ENCODE measurements at places on chromosomes 12 and 14. TPM values are rescaled to one million over a fixed set of nuclear protein-coding genes. Genes with fewer than 3 reads are reported as not detected.
A peak's percentile ranks its signal among the peaks of the same experiment; 100 is the strongest.

The SLCO1B3 gene
- not detected for total RNA-seq

The PPP1R12A gene
- total RNA-seq = 64.1 TPM

The ERP27 gene
- 0.47 TPM for total RNA-seq

The ABCC9 gene
- total RNA-seq = 9.6 TPM

The ISM2 gene
- not detected for total RNA-seq

The TC2N gene
- 34.1 TPM for total RNA-seq

The SRRM4 gene
- not detected for total RNA-seq

The IGFBP6 gene
- 52.3 TPM for total RNA-seq

The GPR84 gene
- total RNA-seq = not detected

GRCh38 chr12:115268451-115268850 lies 584.5 kb upstream of the TBX3 start:
- no peak for DNase-seq

GRCh38 chr12:65960820-65961189 lies 136.5 kb downstream of the HMGA2 start:
- no peak for DNase-seq

DNA sequence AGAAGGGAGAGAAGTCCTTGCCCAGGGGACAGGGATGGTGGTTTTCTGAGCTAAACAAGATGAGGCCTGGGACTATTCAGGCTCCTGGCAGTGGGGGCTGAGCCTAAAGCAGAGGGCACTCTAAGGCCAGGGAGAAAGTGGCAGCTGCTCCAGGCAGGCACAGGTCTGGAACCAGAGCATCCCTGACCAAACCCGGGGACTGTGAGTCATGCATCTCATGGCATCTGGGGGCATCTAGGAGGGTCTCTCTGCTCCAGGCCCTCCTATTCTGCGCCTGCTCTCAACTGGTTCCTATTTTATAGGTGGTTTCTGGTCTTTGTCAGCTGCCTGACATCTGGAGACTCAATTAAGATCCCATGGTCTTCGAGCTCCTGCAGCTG lies 11.6 kb downstream of the KRT7 start:
- no peak for DNase-seq

DNA sequence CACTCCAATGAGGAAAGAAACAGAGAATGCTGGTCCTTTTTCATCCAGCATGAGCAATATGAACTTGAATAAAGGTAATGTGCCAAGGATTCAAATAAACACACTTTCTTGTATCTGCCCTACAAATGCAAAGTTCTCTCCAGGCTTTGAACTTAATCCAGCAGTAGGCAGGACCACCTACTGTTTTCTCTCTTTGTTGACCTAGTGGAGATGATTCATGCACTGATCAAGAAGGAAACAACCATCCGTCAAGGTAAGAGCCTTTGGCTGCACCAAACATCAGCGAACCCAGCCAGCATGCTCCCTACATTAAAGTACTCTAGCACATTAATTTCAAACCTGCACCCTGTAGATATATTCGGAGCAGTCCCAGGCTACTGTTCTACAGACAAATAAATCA lies 489.3 kb downstream of the GALC start:
- DNase-seq = no peak

GRCh38 chr12:11067514-11067913 lies 5.4 kb upstream of the TAS2R46 start:
- DNase-seq = peak; percentile 82

DNA sequence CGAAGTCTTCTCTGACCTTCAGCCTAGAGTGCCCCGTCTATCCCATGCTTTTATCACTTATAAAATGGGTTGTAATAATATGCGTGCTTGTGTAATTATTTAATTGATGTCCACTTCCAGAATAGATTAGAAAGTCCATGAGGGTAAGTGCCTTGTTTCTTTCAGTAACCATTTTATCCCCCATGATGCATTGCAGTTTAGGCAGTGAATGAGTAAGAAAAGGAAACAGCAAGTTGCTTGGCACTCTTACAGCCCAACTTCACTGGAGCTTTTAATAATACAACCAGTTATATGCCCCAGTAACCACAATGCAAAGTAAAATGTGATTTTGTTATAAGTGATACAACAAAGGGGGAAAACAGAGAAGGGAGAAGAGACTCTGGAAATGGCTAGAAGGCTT lies 287.3 kb downstream of the MED13L start:
- no peak for DNase-seq

- DNase-seq = no peak
Observed at GRCh38 chr12:4353785-4354208, 25.7 kb downstream of the FGF23 start.

- no peak for DNase-seq
Observed at GRCh38 chr12:129298921-129299320, 445.6 kb downstream of the GLT1D1 start.

- no peak for DNase-seq
Observed at GRCh38 chr12:132190834-132191500, 46.7 kb downstream of the NOC4L start.

GRCh38 chr12:89856431-89856830 lies 147.8 kb upstream of the ATP2B1 start:
- no peak for DNase-seq

DNA sequence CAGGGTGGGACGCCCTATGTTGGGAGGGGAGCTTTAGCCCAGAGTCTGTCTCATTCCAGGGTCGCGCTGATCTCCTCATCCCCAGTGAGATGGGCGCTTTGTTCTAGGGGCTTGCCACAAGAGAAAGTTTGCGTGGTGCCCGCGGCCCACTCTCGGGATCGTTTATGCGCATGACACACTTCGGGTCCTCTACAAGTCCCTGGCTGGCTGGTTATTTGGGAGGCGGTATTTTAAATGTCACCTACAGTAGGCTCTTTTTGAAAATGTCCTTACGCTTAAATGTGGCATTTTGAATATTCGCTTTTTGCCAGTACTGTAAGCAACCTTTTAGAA lies 541 bp downstream of the GOLT1B start:
- DNase-seq = peak; percentile 21

DNA sequence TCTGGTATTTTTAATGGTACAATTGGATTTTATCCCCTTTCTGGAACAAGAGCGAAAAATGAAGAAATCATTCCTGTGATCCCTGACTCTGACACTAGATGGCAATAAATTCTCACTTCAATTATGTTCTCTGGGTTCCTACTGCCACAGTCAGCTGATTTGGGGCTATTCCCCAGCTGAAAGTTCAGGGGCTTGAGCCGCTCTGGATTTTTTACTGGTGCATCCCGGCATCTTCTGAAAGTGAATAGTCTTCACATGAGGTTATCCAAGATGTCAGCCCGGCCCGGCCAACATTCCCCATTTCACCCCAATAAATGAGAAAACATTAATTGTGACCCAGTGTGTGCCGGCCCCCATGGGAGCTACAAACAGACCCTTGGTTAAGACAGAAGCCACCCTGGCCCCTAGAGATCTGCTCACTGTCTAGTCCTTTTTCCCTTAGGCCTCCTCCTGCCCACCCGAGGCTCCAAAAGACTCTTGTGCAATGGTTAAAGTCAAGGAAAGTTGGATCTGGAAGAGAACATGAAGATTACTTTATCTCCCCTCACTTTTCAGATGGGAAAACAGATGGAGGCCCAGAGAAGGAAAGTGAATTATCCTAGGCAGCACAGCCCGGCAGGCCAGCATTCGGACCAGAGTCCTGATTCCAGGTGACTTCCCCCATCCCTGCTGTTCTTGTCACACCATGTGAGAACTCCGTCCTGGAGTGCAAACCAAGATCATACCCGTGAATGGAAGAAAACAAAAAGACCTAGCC lies 20.8 kb downstream of the CKAP4 start:
- peak; percentile 87 for DNase-seq

- DNase-seq = no peak
Observed at GRCh38 chr12:27781680-27782079, 1.6 kb upstream of the MANSC4 start.

GRCh38 chr12:1391722-1392121 lies 202.7 kb downstream of the FBXL14 start:
- no peak for DNase-seq

- no peak for DNase-seq
Observed at GRCh38 chr14:52029881-52030280, 39.0 kb downstream of the NID2 start.

- DNase-seq = no peak
Observed at GRCh38 chr14:102901633-102902032, 20.8 kb upstream of the AMN start.

GRCh38 chr12:9944391-9944790 lies 12.2 kb upstream of the CLEC2A start:
- no peak for DNase-seq

GRCh38 chr12:28096649-28097048 lies 93.6 kb upstream of the CCDC91 start:
- DNase-seq = no peak

DNA sequence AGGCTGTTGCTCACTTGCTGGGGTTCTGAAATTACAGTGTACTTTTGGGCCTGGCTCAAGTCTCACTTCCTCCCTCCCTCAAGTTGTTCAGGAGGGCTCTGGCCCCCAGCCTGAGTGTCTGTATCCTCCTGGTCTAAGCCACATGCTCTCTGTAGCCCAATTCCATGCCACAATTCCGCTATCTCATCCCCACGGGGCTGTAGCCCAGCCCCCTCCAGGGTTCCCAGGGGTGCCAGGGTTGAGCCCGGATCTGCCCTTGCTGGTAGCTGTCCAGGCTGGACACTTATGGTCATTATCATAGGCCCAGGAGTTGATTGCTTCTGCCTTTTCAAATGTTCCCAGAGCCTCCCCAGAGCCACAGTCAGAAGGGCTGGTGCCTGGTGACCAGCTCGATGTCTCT lies 65.3 kb downstream of the PRIMA1 start:
- DNase-seq = no peak

DNA sequence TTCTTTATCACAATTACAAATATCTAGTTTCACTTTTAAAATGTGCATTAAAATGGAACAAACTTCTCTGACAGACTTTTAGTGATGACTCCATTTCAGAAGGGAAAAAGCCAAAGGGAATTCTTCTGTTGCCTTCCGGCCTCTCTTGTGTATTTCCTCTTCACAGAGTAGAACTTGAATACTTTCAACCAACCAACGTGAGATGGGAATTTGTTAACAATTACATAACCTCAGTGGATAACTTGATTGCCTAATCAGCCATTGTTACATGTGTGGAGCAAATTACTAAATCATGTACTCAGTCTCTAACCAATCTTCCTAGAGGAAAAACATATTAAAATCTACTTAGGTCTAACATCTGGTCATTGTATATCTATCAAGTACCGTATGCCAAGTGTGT lies 291.1 kb downstream of the SYT1 start:
- DNase-seq = no peak

DNA sequence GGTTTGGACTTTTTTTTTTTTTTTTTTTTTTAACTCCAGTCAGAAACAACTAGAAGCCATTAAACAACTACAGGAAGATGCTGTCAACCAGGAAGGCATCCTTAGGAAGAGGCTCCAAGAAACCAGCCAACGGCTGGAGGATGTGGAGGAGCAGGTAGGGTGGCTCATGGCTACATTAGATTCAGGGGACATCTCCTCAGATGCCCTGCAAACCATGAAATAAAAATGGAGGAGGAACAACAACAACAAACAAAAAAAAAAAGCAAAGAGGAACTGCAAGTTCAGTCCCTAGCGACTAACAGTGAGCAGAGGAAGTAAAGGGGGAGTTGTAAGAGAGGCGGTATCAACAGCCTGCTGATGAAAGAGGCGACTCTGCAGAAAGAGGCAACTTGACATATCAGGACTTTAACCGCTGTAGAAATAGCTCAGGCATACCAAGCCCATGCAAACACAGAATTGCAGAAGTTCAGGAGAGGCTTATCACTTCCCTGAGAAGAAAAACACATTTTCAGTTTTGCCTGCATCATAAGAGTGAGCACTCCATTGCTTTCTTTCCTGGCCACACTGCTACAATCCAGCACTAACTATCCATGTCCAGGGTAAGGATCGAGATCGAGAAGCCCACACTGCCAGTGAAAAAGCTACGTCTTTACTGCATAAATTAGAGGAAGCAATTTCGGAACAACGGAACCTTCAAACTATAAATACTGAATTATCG lies 103.5 kb upstream of the BCAT1 start:
- no peak for DNase-seq

GRCh38 chr14:55301437-55302121 lies 30.4 kb downstream of the FBXO34 start:
- DNase-seq = peak; percentile 28

GRCh38 chr14:102594514-102595175 lies 2.2 kb downstream of the RCOR1 start:
- DNase-seq = peak; percentile 64

DNA sequence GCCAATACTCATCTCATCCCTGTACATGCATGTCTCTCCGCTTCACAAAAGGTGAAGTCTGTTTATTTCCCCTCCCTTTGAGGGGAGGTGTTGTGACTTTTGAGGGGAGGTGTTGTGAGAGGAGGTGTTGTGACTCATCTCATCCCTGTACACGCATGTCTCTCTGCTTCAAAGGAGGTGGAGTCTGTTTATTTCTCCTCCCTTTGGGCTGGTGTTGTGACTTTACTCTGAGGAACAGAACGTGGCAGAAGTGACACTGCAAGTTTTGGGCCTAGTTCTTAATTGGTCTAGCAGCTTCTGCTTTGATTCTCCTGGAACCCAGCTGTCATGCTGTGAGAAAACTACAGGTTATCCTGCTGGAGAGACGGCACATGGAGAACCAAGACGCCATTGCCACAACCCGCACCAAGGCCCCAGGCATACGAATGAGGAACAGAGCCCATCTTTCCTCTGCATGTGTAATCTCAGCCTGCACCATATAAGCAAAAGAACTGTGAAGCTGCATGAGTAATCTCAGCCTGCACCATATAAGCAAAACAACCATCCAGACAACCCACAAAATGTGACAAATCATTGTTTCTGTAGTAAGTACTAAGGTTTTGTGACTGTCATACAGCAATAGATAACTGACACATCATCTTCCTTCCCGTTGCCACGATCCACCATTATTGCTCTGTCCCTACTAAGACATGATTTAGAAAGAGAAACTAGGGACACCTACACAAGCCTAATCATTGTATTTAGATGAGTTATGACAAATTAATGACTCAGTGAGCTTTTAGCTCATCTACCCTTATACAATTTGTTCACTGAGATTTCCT lies 30.0 kb downstream of the GALNT4 start:
- DNase-seq = no peak

GRCh38 chr12:116538682-116539305 lies 20.4 kb upstream of the MAP1LC3B2 start:
- no peak for DNase-seq

DNA sequence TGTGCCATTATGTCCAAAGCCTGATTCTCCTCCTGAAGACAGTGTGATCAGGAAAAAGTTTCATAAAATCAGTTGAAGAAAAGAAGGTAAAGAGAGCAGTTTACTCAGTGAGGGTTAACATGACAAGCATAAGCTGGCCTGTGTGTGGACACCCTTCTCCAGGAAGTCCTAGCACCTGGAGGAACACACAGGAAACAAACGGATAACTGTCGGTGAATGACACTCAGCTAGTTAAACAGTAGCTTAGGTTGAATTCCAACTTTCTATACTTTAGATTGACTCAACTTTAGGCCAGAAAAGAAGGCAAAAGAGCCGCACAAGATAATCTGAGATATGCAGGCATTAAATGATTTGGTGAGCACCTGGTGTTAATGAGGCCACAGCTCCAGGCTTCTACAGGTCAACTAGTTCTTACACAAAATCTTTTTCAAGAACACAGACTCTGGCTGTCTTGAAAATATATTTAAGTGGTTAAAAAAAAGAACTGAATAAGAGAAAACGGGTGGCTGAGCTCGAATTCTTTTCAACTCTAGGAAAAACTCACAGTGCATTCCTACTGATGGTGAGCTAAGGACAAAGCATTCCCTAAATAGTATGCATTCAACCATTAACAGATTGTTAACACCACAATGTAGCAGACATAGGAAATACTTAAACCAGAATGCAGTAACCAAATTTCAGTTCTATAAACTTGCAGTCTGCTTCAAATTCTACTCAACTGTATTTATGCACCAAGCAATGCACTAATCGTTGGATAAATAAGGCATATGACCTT lies 56.9 kb upstream of the TSPAN8 start:
- no peak for DNase-seq

All from lower leg skin (tissue), 4 donors.